ENCODE measurements at places on chromosomes 7 and 10.

GRCh38 chr7:114128880-114129279, 210.1 kb upstream of the PPP1R3A start:
- DNase-seq: no peak

DNA sequence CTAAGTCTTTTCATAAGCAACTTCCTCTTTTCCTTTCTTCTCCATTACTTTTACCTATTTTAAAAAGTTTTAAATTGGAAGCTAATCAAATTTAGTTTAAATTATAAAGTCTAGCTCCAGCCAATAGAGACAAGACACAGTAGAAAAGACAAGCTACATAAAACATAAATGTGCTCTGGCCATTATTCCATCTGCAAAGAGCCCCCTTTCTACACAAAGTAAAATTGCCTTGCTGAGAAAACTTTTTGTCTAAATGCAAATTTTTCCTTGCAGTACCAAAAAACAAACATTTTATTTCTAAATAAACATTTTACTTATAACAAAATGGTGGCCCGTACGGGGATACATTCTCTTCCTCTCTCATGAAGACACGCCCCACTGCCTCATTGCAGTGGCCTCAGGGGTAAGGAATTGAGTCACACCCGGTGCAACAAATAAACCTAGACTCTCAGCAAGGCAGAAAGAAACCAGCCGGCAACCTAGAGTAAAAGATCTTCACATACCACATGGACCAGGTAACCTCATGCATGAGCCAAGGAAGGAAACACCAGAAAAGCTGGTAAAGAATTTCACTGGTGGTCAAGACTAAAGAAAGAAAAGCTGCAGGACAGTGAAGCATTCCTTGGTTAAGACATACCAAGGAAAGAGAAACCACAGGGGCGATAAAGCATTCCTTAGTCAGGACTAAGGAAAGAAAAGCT, 71.6 kb upstream of the ZNF746 start:
- DNase-seq: no peak

DNA sequence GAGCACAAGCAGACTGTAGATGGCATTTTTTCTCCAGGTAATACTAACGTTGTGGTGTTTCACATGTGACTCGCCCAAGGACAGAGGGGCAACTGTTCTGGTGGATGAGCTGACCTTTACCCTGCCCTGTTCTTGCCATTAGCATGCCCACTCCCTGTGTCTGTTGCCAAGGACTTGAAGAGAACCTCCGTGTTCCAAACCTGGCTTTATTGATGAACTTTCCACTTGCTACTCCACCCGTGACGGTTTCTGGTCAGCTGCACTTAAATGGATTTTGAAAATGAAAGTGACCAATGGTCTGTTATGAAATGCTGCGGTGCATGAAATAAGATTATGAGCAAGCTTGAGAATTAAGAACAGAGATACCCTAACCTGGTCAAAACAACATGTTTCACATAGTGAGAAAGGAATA, 30.4 kb downstream of the LRRC4 start:
- DNase-seq: no peak

DNA sequence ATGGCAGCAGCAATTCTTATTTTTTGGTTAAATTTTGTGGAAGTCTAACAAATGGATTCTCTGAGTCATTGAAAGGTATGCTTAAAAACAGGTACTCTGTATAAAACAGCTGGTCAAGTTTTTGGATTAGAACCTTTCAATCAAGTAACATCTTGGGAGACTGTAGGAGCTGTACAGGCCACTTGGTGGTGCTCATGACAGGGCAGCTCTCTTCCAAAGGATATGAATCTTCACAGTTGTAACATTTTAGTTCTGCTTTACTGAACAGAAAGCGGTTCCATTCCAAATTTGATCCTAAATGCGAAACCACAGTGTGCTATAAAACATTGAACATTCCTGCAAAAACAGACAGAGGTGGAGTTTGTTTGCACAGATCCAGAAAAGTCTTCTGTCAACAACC, 44.5 kb upstream of the AGR3 start:
- DNase-seq: no peak

- DNase-seq: no peak
These were observed 65.9 kb downstream of the ZNF467 start for GRCh38 chr7:149707448-149707886.

DNA sequence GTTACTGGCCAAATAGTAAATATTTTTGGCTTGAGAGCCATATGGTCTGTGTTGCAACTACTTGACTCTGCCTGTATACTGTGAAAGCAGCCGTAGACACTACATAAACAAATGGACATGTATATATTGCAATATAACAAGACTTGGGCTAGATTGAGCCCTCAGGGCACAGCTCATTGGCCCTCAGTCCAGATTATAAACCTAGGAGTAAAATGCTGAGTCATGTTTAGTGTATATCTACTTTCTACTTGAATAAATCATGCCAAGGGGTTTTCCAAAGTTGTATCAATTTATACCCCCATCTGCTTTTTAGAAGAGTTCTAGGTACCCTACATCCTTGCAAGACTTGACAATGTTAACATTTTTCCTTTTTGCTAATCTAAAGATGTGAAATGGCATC, 27.4 kb upstream of the POU6F2 start:
- DNase-seq: no peak

DNA sequence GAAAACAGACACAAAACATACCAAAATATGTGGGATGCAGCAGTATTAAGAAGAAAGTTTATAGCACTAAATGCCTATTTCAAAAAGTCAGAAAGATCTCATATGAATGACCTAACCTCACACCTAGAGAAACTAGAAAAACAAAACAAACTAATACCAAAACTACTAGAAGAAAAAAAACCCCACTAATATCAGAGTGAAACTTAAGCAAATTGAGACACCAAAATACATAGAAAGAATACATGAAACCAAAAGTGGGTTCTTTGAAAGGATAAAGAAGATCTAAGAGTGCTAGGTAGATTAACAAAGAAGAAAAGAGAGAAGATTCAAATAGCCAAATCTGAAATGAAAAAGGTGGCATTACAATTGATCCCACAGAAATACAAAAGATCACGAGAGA, 494.1 kb downstream of the SH2D4B start:
- DNase-seq: no peak

DNA sequence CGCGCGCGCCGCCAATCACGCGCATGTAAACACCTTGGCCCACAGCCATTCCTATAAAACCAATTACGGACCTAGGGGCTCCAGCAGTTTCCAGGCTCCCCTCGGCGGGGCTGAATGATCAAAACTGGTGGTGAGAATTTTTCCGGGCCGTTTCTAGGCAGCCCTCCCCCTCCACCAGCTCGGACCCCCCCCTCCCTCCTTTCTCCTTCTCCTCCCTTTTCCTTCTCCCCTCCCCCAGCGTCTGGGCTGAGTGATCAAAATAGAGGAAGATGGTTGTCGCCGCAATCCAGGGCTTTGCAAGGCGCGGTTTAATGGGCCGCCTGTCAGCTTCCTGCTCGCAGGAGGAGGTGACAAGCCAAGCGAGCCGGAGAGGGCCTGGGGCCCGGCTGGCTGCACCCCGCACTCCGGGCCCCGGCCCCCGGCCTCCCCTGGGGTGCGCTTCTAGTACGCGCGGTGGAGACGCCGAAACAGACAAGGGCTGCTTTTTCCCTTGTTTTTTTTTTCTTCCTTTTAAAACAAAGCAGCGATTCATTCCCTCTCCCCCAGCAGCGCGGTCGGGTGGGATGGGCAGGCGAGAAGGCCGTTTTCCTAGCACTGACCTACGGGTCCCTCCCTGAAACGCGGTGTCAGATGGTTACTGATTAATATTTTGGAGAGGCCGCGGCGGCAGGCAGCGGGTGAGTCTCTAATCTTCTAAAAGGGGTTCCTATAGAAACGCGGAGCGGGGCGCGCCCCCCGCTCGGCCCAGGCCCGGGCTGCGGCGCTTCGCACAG, 528 bp upstream of the TNRC18 start:
- DNase-seq: peak; percentile 99

GRCh38 chr10:26025523-26025922, 91.5 kb downstream of the MYO3A start:
- DNase-seq: no peak

Measured in left hindlimb (tissue), 1 donor.